NCI-H1092 (cell line): ENCODE measurements at places on chromosomes 13 and 19.

- DNase-seq: no peak
Observed at GRCh38 chr13:49241296-49241695, 6.4 kb upstream of the CDADC1 start.

DNA sequence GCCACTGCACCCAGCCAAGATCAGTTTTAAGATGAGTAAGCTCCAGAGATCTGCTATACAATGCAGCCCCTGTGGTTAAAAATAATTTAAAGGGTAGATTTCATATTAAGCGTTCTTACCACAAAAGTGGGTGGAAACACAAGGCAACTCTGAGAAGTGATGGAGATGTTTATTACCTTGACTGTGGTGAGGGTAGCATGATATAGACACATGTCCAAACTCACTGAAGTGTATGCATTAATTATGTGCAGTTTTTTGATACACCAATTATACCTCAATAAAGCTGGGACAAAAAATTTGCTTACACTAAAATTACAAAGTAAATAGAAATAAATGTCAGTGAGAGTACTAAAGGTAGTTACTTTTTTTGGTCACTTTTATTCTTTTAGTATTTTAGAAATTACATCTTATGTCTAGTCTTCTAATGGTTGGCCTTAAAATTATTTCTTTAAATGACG, 696.5 kb downstream of the UQCRFS1 start:
- no peak for DNase-seq

- no peak for DNase-seq
Observed at GRCh38 chr13:85243831-85244230, 555.4 kb downstream of the SLITRK6 start.

- no peak for DNase-seq
Observed at GRCh38 chr19:51719251-51719988, 4.4 kb downstream of the HAS1 start.

DNA sequence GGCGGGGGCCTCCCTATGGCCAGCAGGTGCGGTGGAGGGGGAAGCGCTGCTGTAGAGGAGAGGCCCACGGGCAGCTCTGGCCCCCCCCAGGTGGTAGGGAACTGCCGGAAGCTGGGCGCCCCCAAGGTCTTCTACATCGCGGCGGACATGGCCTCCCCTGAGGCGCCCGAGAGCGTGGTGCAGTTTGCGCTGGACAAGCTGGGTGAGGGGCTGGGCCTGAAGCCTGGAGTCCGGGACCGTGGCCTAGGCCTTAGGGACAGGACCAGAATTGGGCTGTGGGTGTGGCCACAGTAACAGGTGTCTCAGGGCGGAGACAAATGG, 3.8 kb upstream of the RPL36 start:
- no peak for DNase-seq

- no peak for DNase-seq
Observed at GRCh38 chr13:101655435-101655834, 203.0 kb downstream of the ITGBL1 start.

DNA sequence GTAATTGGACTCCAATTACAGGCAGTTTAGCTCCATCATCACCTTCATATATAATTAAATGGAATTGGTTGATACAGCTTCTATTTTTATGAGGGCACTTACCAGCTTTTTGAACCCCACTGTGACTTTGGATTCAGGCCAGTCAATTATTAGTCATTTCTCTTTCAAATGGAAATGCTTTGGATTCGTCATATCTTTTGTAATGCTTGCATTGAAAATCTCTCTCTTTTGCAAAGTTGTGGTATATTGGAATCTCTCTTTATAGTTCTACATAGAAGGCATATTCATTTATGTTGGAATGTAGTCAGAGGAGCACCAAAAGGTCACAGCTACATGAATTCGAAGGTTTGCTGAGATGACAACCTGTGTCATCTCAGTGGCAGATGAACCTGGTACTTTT, 1074.3 kb upstream of the SLC10A2 start:
- DNase-seq: peak; percentile 32

DNA sequence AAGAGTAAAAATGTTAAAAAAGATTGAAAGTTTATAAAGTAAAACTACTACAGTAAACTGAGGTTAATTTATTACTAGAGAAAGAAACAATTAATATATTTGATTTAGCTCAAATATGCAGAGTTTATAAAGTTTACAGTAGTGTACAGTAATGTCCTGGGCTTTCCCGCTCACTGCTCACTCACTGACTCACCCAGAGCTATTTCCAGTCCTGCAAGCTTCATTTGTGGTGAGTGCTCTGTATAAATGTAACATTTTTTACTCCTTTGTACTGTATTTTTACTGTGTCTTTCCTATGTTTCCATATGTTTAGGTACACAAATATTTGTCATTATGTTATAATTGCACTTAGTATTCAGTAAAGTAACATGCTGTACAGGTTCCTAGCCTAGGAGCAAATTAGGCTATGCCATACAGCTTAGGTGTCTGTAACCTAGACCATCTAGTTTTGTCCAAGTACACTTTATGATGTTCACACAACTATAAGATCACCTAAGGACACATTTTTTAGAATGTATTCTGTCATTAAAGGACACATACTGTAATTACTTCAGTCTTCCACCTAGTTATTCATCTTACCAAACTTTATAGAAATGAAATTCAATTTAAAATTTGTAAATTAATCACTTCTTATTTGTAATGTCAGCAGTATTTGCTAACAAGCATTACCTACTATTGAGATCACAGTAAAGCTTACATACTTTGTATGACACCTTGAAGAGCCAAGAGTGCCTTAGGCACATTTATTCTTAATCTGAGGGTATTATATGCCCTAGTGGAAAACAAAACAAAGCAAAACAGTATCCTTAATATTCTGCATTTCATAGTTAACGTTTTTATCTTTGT, 683.4 kb downstream of the PCDH9 start:
- DNase-seq: no peak

GRCh38 chr13:30681843-30682242, 53.5 kb upstream of the ALOX5AP start:
- DNase-seq: no peak

DNA sequence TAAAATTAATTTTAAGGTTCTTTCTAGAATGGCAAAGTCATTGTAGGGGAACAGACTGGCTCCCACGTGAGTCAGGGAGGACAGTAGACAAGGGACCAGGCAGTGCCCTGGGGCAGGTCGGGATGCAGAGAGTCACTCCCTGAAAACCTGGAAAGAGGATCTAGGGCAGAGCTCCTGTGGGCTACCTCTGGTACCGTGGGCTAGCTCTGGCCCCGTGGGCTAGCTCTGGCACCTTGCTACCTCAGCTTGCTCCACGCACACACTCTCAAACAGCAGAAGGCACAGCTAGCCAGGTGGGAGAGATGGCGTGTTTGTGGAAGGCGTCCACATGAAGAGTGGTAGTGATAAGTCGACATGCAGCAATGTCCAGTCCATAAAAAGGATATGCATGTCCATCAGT, 66.7 kb upstream of the ARHGEF7 start:
- DNase-seq: no peak

- no peak for DNase-seq
Observed at GRCh38 chr19:35168196-35168595, 13.7 kb downstream of the FXYD5 start.

DNA sequence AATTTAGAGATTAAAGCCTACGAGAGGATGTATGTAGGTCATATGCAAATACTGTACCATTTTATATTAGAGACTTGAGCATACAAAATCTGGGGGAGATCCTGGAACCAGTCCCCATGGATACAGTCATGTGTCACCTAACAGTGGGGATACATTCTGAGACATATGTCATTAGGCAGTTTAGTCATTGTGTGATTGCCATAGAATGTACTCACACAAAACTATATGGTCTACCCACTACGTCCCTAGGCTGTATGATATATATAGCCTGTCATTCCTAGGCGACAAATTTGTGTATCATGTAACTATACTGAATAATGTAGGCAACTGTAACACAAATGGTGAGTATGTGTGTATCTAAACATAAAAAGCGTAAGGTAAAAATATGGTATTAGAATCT, 62.8 kb downstream of the WDFY2 start:
- DNase-seq: no peak

DNA sequence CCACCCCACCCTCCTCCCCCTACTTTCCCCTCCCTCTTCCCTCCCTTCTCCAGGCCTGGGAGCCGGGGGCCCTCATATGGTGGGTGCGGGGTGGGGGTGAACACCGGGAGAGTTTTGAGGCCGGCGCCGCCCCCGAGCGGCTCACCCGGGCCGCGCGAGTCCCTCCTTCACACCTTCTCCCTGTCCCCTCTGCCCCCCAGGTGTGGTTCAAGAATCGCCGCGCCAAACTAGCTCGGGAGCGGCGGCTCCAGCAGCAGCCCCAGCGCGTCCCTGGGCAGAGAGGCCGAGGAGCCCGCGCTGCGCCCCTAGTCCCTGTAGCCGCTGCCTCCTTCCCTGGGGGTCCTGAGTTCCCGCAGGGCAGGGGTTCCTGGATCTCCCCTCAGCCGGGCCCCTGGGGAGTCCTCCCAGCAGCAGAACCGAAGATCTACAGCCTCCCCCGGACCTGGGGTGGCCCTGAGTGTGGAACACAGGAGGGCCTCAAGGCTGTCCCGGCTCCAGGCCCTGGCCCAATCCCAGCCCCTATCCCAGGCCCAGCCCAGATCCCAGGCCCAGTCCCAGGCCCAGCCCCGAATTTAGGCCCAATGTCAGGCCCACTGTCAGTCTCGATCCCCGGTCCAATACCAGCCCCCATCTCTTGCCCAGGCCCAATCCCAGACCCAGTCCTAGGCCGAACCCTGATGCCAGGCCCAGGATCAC, 1.7 kb downstream of the TPRX2 start:
- DNase-seq: no peak

GRCh38 chr19:12293777-12294248, 870 bp downstream of the ZNF44 start:
- no peak for DNase-seq

DNA sequence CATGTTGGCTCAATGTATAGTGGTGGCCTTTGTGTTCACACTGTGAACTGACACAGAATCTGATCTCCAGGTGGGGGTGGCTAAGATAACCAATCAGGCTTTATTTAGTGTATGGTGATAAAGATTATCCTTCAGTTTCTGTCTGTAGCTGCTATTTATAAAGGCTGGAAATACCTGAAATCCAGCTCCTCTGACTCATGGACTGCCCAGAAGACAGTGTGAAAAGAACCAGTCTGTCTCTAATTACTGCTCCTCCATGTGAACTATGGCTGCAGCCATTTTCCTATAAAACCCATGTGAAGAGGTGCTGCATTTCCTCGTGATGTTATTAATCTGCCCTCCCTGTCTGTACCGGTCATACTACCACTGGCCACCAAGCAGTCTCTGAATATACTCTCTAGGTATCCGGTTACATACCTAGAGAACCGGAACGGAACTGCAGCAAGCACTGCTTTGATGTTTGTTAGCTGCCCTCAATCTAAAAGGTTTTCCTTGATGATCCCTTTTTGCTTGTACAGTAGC, 238.0 kb downstream of the LHFPL6 start:
- DNase-seq: peak; percentile 8

GRCh38 chr13:80962855-80963254, 621.9 kb upstream of the SPRY2 start:
- DNase-seq: no peak

- DNase-seq: no peak
Observed at GRCh38 chr19:35266520-35267352, 2.0 kb upstream of the USF2 start.

GRCh38 chr19:2986951-2987524, 9.7 kb downstream of the TLE6 start:
- DNase-seq: peak; percentile 82

- DNase-seq: no peak
Observed at GRCh38 chr13:100240109-100240779, 151.4 kb downstream of the PCCA start.

DNA sequence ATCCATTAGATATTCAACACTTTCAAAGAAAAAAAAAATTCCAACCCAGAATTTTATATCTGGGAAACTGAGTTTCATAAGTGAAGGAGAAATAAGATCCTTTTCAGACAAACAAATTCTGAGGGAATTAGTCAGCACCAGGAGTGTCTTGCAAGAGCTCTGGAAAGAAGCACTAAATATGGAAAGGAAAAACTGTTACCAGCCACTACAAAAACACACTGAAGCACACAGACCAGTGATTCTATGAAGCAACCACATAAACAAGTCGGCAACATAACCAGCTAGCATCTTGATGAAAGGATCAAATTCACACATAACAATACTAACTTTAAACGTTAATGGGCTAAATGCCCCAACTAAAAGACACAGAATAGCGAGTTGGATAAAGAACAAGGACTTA, 368.4 kb upstream of the MIR17HG start:
- no peak for DNase-seq

GRCh38 chr13:93603043-93603442, 376.4 kb downstream of the GPC6 start:
- DNase-seq: no peak

GRCh38 chr19:56120371-56121179, 520 bp downstream of the ZNF787 start:
- peak; percentile 14 for DNase-seq

- DNase-seq: no peak
Observed at GRCh38 chr19:11096210-11096841, 7.1 kb downstream of the LDLR start.

DNA sequence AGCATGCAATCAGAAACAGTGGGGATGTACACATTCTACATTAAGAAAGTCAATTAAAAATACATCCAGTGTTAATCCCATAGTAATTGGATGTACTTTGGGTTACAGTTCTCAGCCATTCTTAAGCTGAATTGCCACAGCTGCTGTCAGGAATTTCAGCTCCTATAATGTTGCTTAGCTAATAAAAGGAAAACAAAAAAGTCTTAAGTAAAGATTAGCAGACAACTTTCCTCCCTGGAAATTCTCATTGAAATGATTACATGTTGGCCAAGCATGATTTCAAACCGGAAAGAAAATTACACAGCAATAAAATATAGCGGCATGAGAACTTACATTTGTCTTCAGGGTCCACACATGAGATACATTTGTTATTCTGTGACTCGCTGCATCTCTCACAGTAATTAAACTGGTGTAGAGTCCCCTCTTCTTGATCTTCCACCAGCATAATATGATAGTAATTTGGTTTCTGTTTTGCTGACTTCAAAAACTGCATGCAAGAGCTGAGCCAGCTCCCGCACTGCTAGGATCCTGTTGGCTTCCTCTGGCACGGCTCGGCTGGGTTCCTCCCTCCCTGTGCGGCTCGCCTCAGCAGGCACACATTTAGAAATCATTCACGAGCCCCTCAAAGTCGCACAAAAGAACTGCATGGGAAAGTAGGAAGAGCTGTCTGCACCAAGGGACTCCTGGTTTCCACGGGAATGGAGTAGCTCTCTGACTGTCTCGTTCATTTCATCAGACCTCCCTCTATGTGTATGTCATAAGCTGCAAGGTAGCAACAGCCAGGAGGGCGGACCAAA, at the start of gene HTR2A:
Gene HTR2A, minus strand, starts transcription at position 713 of the 797 bp plus-strand sequence. CDS start 1,147 bp downstream, outside the sequence.
- no peak for DNase-seq

GRCh38 chr19:19028526-19028925, 4.8 kb downstream of the SUGP2 start:
- DNase-seq: no peak
